Osteoblast (primary cell): ENCODE measurements at places on chromosomes 5 and 9. TPM values are rescaled to one million over a fixed set of nuclear protein-coding genes. Genes with fewer than 3 reads are reported as not detected.

Gene CCDC192
- not detected in 2 replicates for total RNA-seq

Gene MARCOL
- total RNA-seq: not detected in 2 replicates

Gene ADAMTSL1
- total RNA-seq: 54.3 and 70.1 TPM in 2 replicates

Gene TSLP
- total RNA-seq: 0.88 and 1.1 TPM in 2 replicates

Gene TYRP1
- 0.36 TPM in 1 of 2 replicates, not detected in the other for total RNA-seq

Gene ROR2
- total RNA-seq: 13.8 and 28.3 TPM in 2 replicates

Gene PCDHGC5
- 3.6 and 5.3 TPM in 2 replicates for total RNA-seq

Gene PCDHB11
- total RNA-seq: 1.1 and 1.8 TPM in 2 replicates

Gene CDC23
- total RNA-seq: 25.6 and 28.6 TPM in 2 replicates

Gene IL7R
- total RNA-seq: 2.2 and 2.7 TPM in 2 replicates

Gene ZNF454
- total RNA-seq: 2.5 and 3.8 TPM in 2 replicates

Gene HK3
- total RNA-seq: under 0.01 and 1.8 TPM in 2 replicates

Gene PCDHA5
- under 0.01 and 0.29 TPM in 2 replicates for total RNA-seq

Gene SGCD
- 27.1 and 33.3 TPM in 2 replicates for total RNA-seq

Gene ACOT12
- 0.29 TPM in 1 of 2 replicates, not detected in the other for total RNA-seq

Gene PCDHGB6
- 6.2 and 8.0 TPM in 2 replicates for total RNA-seq

Gene DNAH5
- 0.36 and 0.59 TPM in 2 replicates for total RNA-seq

Gene ZBTB43
- 17.7 and 18.1 TPM in 2 replicates for total RNA-seq

Gene RANBP17
- total RNA-seq: 4.0 and 5.0 TPM in 2 replicates

Gene SPATA31D4
- total RNA-seq: not detected in 2 replicates

Gene TERT
- not detected in 2 replicates for total RNA-seq

Gene ITGA2
- 2.7 and 2.9 TPM in 2 replicates for total RNA-seq

Gene TCF7
- 2.9 and 3.3 TPM in 2 replicates for total RNA-seq

Gene EIF4E1B
- total RNA-seq: not detected in 2 replicates

Gene BRD9
- total RNA-seq: 29.8 and 35.8 TPM in 2 replicates

Gene PITX1
- 8.3 and 9.8 TPM in 2 replicates for total RNA-seq

Gene SOX30
- under 0.01 TPM in 2 replicates for total RNA-seq
